ENCODE measurements at places on chromosomes 12 and 14.

DNA sequence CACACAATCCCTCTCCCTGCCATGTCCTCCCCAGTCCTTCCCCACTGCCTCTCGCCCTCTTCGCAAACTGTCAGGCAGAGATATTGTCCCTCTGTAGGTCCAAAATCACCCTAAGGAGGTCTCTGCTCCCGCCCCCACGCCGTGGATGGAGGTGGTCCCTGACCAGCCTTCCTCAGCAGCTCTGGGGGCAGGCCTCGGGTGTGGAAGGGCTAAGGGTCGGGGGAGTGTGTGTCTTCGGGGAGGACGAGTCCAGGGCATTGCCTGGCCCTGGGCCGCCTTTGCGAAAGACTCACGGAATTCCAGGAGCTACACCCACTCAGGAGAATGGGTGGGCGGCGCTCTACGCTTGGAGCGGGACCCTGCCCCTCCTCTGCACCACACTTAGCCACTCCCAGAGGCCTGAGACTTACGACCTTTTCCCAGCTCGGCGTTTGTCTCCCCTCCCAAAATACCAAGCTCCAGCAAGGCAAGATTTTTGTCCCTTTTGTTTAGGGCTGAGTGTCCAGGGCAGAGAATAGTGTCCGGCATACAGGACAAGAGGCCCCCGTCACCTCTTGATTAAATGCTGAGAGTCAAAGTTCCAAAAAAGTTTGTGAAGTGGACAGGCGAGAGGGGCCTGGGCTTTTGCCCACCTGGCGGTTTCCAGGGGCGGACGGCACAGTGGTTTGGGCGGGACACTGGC is 881 bp downstream of the PYGL start:
- DNase-seq = peak; percentile 70

DNA sequence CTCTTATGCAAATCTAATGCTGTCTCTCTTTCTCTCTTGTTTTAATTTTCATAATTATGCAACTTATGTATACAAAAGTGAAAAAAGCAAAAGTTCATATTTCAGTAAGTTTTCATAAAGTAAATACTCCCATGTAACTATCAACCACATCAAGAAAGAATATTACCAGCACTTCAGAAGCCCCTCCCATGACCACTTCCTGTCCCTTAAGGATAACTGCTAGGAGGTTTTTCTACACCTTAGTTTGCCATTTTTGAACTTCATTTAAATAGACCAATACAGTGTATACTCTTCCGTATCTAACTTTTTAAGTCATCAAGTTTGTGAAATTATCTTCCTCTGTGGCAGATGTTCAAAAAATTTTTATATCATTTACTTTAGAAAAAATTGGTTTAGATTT is 547 bp upstream of the OR4K15 start:
- DNase-seq = no peak

DNA sequence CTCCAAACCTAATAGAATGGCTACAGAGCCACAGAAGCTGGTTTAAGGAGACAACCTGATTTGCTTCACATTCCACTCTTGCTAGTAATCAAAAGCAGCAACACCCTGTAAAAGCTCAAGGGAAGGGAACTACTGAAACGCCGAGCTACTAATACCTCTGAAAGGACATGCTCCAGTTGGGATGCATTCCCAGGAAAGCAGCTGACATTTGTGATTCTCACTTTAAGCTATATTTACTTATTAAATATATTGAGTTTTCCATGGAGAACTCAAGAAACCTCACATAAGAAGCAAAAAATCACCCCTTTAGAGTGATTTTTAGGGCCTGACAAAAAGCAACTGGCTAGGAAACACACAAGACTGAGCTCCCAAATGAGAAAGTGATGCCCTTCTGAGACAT is 1073.0 kb upstream of the FLRT2 start:
- DNase-seq = no peak

GRCh38 chr12:109947521-109947920 is 47.4 kb downstream of the TCHP start:
- no peak for DNase-seq

GRCh38 chr14:47150267-47150666 is 498.7 kb upstream of the RPL10L start:
- no peak for DNase-seq

DNA sequence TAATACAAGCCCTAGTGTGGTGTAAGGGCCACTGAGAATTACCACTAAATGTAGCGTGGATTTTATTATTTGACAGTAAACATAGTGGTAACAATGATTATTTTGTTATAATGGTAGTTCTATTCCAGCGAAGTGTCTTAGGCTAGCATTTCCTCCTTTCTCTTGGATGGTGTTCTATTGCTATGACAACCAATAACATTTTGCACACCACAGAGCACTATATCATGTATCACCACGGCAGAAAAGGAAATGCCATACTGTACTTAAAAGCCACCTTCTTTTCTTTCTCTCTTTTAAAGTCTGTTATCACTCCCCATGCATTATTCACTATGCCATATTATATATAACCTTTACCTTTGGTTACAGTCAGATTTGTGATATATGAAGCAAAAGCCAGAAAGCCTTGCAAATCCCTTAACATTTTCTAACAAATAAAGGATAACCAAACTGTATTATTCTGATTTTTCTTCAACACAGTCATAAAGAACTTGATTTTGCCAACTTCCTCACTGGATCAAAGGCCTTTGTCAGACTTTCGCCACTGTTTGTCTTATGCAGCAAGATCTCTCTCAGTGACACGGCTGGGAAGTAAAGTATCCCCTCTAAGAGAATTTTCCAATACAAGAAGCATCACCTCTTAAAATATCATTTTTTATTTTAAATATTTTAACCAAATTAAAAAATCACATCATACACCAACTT is 195.8 kb downstream of the FOXN3 start:
- no peak for DNase-seq

DNA sequence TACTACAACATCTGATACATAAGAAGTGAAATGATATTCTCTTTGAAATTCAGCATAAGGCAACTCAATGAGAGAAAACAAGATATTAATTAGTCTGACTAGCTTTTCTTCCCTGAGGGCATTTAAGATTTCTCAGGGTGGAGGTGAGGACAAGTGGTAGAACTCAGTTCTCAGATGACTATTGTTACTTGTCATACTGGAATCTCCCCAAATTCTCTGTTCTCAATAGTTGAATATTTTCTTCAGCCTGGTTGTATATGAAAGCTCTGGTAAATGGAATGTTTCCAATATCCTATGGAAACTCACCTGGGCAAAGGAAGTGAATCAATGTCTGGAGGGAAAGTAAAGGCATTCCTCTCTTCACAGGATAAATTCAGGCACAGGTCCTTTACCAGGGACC is 18.2 kb upstream of the ITGA5 start:
- DNase-seq = no peak

- peak; percentile 64 for DNase-seq
Measured at GRCh38 chr14:31025367-31026076, at the start of gene AP4S1. Gene AP4S1 (plus strand): TSS chr14:31025649. CDS start chr14:31066197, 40,548 bp downstream.

DNA sequence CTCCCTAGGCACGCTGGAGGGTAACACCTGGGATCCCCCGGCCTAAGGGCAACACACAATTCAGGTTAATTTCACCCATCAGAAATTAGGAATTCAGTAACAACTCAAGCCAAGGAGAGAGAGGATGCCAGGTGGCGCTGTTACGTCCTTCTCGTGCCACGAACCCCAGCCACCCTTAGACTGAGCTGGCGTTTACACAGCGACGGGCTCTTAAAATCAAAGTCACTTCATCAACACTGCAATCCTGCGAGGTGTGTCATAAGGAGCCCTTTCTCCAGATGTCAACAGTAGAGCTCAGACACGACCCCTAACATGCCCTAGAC is 110.6 kb upstream of the TMEM132D start:
- no peak for DNase-seq

DNA sequence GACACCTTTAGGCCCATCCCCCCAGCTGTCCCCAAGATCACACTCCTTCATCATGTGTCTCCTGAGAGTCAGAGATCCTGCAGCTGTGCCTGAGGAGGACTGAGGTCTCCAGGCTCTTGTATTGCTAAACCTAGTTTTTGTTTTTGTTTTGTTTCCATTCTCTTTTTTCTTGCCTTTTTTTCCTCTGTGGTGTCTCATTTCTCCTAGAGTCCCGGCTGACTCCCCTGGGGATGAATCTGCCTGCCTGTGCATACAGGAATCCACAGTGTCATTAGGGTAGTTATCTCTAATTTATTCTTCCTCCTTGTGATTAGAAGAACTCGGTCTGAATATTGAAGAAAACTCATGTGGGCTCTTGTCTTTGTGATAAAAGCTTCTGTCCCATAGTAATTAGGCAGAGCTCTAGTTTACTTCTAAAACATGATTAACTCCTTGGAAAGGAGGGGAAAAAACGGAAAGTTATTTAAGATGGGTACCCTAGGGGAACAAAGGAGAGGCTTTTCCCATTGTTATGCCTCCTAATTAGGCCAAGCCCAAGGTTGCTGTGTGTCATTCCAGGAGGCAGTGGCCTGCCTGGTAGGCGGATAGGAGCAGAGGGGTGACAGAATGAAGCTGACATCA is 343.2 kb downstream of the ZFP36L1 start:
- no peak for DNase-seq

DNA sequence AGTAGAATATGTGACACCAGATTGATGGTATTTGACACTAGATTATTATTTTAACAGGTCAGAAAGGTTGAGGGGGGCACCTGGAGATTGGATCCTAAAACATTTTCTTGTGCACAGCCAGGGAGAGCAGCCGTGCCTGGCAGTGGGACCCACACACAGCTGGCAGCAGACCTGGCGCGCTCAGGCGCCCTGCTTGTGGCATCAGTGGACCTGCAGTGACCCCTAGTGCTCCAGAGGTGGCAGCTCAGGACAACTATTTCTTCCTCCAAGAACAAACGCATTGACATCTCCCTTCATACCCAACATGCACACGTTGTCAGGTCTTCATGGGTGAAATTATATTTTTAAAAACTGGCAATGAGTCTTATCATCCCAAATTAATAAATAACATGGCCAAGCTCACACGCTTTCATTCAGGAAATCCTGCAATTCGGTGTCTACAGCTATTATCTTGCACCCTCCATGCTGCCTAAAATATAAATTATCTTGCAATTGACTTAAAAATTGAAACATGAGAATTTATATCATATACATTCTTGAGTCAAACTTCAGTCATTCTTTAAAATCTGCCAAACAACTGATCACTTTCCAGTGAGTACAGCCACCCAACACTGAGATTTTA is 7.7 kb upstream of the TMEM132D start:
- peak; percentile 57 for DNase-seq

GRCh38 chr12:122333142-122334087 is 67.1 kb upstream of the VPS33A start:
- no peak for DNase-seq

DNA sequence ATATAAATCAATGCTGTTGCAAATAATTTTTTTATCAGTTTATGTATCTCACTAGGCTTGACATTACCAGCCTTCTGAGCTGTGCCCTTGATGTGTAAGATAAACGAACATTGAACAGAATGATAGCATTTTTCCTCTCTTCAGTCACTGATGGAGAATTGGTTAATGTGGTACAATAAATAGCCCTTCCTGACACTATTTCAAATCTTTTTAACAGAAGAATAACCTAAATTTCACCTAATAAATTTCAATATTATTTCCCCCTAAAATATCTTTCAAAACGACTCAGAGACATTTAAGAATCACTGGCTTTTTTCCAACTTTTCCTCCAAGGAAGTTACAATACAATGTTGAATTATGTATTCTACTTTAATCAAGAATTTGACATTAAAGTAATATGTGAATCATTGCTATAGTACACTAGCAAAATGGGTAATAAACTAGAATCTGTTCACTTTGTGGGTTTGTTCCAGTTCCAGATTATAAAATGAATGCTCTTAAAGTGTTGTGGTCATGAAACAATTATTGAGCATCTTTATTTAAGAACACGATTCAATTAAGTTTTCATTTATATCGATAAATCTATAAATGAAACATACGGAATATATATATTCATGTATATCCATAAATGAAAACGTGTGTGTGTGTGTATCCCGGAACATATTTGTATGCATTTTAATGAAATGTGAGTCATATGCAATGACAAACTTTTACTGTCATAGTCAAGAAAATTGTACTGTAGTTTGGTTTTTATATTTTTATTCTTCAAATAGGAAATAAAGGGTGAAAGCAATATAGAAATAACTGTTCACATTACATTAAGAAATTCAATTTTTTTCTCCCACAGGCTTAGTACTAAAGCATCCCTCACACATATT is 2.5 kb upstream of the ATP2B1 start:
- no peak for DNase-seq

- no peak for DNase-seq
Measured at GRCh38 chr12:58633479-58633878, 286.8 kb downstream of the LRIG3 start.

GRCh38 chr12:24482882-24483604 is 465.9 kb downstream of the BCAT1 start:
- DNase-seq = no peak

GRCh38 chr12:62832558-62832957 is 102.4 kb downstream of the PPM1H start:
- DNase-seq = no peak

DNA sequence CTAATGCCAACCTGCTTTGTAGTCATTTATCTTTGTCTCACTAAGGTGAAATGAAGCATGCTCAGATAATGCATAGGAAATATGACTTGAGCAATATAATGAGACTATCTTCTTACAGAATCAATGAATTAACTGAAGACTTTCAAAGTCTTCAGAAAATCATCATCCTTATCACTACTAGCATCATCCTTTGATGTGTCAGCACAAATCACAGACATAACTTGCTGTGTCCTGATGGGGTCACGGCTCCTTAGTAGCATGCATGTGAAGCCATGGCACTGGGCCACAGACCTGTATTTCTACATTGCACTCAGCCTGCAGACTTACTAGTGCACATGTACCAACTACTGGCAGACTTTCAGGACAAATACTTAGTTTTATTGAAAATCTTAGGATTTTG is 18.9 kb downstream of the TMEM260 start:
- no peak for DNase-seq

DNA sequence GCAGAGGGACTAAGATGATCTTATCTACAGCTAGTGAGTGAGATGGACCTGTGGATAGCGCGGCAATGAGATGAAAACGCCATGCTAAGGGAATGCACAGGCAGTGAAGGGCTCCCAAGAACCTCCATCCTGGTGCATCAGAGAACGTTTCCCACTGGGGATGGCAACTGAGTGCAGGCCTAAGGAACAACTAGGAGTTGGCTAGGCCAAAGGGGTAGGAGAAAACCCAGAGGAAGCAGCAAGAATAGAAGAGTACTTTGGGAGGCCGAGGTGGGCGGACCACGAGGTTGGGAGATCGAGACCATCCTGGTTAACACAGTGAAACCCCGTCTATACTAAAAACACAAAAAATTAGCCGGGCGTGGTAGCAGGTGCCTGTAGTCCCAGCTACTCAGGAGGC is 24.6 kb upstream of the BATF start:
- no peak for DNase-seq

DNA sequence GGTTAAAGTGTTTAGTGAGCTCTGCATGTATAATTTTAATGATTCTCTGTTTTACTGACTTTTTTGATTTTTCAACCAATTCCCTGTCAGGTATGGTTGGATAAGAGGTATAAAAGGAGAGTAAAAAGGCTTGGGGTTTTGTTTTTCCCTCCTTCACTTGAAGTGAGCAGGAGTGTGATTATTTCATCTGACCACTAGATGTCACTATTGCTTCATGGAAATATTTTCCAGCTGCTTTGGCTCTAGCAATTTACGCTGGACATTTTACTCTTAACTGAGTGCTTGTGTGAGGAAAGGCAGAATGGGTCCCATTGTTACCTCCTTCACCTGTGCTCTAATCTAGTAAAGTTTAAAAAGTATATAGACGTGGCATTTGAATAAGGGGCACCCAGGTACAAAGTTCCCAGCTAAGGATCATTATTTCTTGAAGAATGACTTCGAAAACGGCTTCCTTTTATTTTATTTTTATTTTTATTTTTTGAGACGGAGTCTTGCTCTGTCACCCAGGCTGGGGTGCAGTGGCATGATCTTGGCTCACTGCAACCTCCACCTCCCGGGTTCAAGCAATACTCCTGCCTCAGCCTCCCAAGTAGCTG is 66.5 kb downstream of the TBC1D30 start:
- DNase-seq = no peak

Measured in lower lobe of right lung (tissue), 2 donors.